CD4-positive, alpha-beta T cell treated with Interleukin-6 for 4 hours (primary cell): ENCODE measurements at places on chromosomes 2 and 18.

GRCh38 chr18:29076645-29077044 lies 899.7 kb upstream of the CDH2 start:
- no peak for DNase-seq

GRCh38 chr18:21105936-21106335 lies 5.7 kb downstream of the ROCK1 start:
- DNase-seq: no peak

- no peak for DNase-seq
These were observed 17.7 kb downstream of the SERPINB12 start for GRCh38 chr18:63559567-63560491.

DNA sequence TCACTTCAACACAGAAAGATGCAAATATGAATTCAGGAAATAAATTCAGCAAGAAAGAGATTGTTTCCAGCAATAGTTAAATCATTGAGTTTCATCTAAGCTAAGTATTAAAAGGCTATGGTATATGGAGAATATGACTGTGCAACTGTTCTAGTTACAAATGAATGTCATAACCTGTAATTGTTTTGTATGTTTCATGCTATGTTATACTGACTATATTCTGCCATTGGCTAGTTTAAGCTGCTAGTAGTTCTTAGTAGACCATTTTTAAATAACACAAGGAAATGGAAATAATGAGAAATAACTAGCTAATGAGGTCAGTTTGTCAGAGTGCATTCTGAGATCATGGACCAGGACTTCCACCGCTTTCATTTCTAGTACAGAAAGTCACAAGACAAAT lies 1154.9 kb upstream of the TMEFF2 start:
- no peak for DNase-seq

DNA sequence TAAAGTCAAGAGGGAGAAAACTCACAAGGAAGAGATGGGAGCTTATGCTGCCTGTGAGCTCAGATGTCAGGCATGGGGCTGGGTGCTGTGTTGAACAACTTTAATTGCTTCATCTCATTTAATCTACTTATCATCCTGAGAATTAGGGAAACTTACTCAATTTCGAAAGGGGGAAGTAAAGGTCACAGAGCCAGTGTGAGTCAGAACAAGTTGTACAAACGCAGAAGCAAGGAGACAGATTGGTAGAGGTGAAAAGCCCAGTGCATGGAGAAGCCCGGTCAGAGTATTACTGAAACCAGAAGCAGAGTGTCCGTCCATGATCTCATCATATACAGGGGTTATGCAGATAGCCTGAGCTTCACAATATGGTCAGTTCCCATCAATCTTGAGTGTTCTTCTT lies 281.1 kb upstream of the POU3F3 start:
- DNase-seq: no peak

DNA sequence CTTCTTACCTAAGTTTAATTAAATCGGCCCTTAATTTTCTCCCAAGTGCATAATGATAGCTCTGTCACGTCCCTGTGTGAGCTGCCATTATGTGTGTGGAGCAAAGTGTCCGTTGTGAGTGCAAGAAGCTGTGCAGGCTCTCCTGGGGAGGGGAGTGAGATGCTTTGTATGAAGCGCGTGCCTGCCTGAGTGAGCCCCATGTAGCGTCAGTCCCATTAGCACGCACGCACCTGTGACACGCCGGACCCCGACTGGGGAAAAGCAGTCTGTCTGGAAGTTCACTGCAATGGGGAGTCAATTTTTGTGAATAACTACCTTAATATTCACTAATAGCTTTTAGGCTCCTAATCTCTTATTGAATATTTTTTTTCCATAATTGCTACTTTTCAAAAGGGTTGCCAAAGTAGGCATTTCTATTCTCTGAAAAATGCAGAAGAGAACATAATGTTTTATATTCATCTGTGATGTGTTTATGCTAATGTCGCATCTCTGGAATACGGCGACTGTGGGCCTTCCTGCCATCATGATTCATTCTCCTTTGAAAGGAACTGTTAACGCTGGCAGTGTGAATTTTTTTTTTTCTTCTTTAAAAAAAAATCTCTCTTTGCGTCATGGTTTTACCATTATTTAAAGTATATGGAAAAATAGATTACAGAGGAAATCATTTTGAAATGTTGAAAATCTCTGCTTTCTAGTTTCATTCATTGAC lies 157.7 kb downstream of the COL4A4 start:
- DNase-seq: no peak

DNA sequence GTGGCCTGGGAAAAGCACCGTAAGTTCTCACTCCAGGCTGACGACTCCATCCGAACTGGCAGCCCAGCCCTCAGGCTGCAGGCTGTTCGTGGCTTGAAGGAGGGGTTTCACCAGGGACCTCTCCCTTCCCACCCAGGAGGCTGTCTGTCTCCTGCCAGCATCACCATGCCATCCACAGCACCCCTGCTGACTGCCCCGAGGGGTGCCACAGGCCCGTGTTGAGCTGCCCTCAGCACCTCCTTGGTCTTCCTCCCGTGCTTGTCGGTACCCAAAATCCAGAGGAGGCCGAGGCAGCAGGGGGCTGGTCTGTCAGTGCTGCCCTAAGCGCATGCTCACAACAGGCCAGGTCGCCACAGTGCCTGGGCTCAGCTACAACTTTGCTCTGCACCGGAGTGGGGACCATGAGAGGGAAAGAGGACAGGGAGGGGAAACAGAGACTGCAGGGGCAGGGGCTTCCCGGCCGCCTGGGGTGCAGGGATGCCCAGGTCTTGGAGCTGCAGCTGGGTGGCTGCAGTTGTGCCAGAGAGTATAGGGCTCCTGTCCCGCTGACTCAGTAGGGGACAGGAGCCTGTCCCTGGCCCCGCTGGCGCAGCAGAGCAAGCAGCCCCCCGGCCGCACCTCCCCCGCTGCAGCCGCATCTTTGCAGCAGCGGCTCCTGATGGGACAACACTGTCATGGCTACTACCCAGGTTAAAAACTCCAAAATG lies 963.7 kb upstream of the CRIM1 start:
- no peak for DNase-seq

DNA sequence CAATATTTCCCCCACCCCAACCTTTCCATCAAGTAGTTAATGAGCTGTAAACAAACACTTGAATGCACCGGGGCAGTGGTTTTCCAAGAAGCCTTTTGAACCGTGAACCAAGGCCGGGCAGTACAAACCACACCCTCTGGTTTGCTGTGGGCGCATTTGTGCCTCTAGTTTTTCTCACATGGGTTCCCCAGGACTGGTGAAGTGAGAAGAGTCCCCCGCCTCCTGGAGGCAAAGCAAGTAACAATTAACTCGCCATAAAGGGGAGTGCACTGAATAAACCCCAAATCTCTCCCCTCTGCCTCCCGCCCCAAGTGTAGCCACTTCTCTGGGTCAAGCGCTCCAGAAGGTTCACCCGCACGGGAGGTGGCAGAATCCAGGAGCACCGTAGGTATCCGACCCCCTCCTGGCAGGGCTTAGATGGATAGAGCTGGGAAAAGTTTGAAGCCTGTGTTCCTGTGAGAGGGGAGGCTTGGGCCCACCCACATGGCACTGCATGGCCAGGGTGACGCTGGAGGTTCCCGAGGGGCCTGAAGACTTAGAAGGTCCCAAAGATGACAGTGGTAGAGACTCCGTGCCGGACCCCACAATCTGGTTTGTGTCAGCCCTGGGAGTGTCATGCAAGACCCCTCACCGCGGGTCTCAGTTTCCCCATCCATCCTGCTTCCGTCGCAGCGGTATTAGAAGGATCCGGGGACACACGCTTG lies 182.2 kb downstream of the SMAD2 start:
- DNase-seq: no peak

DNA sequence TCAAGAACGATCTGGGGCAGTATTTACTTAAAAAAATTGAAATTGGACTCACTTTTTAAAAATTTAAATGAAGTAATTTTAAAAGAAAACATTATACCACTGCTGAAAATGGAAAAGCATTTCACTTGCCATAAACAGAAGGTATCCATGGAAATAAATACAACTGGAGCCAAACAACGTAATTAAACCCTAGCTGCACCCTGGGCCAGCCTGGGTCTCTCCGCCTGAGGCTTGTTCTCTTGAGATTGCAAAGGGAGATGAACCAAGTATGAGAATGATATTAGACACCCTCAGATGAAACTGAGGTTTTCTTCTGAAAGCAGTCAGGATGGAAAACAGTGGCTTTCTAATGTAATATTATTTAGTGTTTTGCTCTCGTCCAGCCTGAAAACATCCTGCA lies 264.4 kb downstream of the KCNE4 start:
- DNase-seq: no peak

GRCh38 chr18:42326752-42327151 lies 371.7 kb downstream of the PIK3C3 start:
- no peak for DNase-seq

DNA sequence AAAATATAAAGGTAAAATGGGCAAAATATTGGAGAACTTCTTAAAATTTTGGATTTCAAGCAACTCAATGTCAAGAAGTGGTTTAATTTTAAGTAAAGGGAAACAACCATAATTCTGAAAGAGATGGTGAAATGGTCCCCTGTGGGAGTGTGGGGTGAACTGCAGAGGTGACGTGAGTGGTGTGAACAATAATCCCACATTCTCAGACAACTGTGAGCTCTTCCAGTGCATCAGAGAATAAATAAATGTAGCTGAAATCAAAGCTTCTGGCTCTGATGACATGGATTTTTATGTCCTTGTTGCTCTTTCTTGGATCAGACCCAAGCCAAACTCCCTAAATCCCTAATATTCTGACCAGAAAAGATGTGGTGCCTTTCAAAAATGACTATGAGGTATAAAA lies 672.7 kb downstream of the ZEB2 start:
- DNase-seq: no peak

DNA sequence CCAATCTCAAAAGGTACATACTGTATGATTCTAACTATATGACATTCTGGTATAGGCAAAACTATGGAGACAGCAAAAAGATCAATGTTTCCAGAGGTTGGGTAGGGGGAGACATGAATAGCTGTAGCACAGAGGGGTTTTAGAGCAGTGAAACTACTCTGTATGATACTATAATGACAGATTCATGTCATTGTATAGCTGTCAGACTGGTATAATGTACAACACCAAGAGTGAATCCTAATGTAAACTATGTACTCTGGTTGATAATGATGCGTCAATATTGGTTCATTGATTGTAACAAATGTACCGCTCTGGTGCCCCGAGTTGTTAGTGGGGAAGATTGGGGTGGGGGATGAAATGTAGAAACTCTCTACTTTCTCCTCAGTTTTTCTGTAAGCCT lies 172.4 kb upstream of the SPOPL start:
- DNase-seq: no peak

DNA sequence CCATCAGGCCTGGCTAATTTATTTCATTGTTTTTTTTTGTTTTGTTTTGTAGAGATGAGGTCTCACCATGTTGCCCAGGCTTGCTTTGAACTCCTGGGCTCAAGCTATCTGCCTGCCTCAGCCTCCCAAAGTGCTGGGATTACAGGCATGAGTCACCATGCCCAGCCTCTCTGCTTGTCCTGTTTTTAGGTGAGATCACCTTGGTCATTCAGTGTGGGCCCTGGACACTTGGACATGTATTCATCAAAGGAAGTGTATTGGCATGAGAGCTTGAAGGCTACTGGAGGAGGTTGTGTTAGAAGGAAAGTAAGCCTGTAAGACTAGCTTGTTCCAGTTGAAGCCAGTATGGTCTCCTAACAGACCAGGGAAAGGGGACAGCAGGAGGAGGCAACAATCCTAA lies 229.2 kb upstream of the RGPD4 start:
- DNase-seq: no peak

- no peak for DNase-seq
These were observed 306.7 kb downstream of the SETBP1 start for GRCh38 chr18:44987371-44987770.

DNA sequence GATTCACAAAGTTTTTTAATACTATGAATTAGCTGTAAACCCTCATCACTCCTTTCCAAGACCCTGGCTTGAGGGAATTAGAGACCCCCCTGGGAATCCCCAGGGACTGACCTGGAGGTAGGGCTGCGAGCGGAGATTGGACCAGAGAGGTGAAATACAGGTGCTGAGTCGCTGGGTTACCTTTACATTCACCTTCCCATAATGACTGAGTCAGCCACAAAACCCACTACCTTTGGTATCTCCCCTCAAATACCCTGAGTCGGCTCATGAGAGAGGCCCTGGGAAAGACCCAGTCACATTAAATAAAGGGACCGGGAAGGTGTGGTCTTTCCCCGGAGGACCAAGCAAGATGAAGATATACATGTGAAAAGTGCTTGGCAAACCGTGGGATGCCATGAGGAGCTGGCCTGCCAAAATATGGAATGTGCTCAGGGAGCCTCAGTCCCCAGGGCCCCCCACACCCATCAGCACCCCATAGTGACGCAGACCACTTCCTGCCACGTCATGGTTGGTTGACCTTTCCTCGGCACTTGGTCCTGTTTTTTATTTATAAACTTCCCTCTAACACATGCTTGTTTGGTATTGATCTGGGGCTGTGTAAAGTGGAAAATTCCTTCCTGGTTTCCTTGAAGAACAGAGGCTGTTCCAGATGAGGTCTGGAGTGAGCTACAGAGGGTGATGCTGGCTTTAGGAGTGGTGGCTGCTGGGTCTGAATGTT lies 51.4 kb downstream of the IL1RL2 start:
- DNase-seq: peak; percentile 14

- no peak for DNase-seq
These were observed 1.2 kb downstream of the EPB41L3 start for GRCh38 chr18:5542515-5543035.

GRCh38 chr2:86498468-86499260 lies 57.5 kb downstream of the KDM3A start:
- no peak for DNase-seq

- peak; percentile 34 for DNase-seq
These were observed 2.0 kb upstream of the CHRND start for GRCh38 chr2:232523682-232524597.

- DNase-seq: peak; percentile 13
These were observed 57.8 kb upstream of the RGPD5 start for GRCh38 chr2:109736177-109736827.

DNA sequence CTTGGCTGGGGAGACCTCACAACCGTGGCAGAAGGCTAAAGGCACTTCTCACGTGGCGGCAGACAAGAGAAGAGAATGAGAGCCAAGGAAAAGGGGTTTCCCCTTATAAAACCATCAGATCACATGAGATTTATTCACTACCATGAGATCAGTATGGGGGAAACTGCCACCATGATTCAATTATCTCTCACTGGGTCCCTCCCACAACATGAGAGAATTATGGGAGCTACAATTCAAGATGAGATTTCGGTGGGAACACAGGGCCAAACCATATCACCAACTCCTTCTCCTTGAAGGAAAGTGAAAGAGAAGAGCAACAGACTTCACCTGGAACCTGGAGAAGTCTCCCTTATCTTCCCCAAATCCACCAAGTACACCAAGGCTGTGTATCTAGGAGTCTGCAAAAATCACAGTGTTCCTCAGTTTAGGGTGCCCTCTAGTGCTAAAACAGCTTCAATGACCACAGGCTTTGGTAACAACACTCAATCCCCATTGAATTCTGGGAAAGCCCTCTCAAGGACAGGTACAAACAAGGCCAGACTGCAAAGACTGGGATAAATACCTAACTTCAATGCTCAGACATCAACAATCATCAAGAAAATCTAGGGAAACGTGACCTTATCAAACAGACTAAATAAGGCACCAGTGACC lies 148.8 kb upstream of the SRD5A2 start:
- DNase-seq: no peak
